ENCODE measurements at places on chromosomes 13 and 19. TPM values are rescaled to one million over a fixed set of nuclear protein-coding genes. Genes with fewer than 3 reads are reported as not detected.

FZR1 gene
- 12.7 TPM for total RNA-seq

VSTM2B gene
- total RNA-seq, result not detected

PRODH2 gene
- total RNA-seq, result not detected

SBSN gene
- total RNA-seq, result not detected

Measured in subcutaneous adipose tissue (tissue), 4 donors.